Mesenteric fat pad (tissue), 1 donor: ENCODE measurements at places on chromosomes 6 and 20. TPM values are rescaled to one million over a fixed set of nuclear protein-coding genes. Genes with fewer than 3 reads are reported as not detected.

DNA sequence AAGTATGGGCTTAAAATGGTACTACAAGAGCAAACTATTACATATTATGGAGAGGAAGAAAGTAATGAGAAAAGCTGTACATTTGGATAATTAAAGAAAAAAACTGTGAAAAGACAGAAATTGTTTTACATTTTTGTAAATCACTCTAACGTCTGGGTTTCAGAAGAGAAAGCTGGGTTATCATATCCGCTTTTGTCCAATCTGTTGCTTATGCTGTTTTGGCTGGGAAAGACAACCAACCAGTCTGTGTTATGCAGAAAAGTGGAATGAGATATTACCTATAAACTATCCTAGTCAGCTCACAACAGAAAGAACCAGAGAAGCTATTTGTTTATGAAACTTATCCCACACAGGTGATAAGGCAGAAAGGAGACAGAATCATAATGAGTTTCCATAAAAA lies 32.4 kb downstream of the REV3L start:
- no peak for DNase-seq

DNA sequence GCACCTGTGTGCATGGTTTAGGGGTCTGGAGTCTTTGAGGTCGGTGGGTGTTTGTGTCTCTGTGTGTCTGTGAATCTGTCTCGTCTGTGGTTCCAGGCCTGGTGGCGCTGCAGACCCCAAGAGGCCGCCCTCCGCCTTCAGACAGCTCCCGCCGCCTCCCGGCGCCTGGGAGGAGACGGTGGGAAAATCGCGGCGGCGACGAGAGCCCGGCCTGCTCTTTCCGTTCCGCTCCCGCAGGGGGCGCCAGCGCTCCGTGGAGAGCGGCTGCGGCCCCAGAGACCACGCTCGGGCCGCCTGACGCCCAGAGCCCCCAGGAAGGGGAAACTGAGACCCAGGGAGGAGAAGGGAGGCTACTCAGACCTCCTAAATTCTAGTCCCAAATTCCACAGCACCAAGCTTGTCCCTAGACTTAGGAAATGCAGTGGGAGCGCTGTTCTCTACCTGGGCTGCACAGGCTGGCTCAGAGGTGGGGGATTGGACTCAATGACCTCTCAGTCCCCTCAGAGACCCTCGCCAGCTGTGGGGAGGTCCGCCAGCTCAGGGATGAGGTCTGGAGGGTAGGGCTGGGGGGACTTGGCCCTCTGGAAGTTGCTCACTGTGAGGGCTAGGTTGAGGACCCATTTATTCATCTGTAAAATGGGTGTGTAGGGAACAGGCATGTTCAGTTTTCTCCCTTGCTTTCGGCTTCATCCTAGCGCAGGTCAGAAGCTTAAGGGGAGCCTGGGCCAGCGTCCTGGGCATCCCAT lies 36.9 kb upstream of the BLCAP start:
- peak; percentile 89 for DNase-seq

DNA sequence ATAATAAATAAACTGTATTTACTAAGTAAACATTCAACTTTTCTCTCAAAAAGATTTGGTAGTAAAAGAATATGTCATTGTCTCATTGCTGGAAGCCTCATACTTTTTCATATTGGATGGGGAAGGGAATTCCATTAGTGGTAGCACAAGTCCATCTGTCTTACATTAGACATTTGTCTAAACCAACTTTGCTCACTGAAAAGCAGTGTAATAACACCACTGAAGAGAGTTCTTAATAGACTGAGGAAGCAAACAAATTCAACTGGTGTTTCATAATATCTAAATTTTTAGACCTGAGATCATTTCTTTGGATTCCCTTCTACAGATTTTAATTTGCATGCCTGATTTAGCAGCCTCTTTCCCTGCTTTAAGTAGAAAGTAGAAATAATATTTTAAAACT lies 62.7 kb downstream of the PLCB1 start:
- no peak for DNase-seq

DNA sequence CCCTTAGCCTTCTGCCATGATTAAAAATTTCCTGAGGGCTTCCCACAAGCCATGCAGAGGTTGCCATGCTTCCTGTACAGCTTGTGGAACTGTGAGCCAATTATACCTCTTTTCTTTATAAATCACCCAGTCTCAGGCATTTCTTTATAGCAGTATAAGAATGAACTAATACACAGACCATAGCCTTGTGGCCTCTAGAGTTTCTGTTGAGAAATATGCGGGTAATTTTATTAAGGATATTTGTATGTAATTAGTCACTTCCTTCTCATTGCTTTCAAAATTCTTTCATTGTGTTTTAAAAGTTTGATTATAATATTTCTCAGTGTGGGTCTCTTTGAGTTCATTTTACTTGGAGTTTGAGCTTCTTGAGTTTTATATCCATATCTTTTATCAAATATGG lies 484.9 kb downstream of the COL12A1 start:
- no peak for DNase-seq

DNA sequence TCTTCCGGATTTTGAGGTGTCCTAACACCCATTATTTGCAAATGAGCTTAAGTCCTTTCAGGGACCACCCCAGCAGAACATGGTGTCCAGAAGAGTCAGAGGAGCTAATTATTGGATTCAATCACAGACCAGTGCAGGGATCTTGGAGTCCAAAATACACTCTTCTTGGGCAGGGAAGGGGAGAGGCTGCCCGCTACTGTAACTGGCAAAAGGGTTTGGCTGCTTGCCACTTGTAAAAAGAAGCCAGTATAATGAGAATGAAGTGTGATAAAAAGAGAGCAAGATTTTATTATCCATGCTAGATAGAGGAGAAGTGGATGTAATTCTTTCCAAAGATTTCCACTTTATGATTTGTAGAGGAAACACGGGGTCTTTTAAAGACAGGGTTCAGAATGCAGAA lies 19.3 kb downstream of the SPINT3 start:
- no peak for DNase-seq

DNA sequence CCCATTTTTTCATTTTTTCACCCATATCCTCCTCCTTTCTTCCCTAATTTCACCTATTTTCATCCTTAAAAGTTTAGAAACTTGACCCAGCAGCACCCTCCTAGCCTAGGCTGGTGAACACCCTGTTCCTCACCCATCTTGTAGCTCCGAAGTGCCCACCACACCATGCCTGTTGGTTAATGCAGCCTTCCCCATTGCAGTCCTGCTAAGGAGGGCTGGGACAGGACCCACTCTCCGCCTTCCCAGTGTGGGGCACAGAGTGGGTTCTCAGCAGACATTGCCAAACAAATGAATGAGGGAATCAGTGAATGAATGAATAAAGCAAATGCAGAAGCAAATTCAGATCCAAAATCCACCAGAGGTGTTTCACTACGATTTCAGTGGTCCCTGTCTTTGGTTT lies 45.7 kb downstream of the CTCFL start:
- DNase-seq = peak; percentile 49

- no peak for DNase-seq
Measured at GRCh38 chr6:30211306-30211705, 1.9 kb downstream of the TRIM26 start.

- no peak for DNase-seq
Measured at GRCh38 chr6:153553627-153554026, 422.5 kb upstream of the RGS17 start.

DNA sequence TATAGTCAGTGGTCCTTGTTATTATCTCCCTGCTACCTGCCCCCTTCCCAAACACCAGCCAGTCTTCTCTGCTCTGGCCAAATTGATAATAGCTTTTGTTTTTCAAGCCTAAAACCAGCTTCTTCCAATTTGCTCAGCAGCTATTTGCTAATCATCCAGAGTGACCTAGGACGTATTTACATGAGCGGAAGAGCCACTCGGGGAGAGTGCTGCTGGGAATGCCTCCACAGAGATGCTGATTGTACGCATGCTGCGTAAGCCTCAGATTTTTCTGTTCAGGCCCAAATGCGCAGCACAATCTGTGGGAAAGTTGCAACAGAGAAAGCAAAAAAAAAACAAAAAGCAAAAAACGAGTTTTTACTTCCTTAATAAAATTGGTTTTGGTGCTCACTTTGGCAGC lies 24.4 kb upstream of the ID1 start:
- DNase-seq = no peak

DNA sequence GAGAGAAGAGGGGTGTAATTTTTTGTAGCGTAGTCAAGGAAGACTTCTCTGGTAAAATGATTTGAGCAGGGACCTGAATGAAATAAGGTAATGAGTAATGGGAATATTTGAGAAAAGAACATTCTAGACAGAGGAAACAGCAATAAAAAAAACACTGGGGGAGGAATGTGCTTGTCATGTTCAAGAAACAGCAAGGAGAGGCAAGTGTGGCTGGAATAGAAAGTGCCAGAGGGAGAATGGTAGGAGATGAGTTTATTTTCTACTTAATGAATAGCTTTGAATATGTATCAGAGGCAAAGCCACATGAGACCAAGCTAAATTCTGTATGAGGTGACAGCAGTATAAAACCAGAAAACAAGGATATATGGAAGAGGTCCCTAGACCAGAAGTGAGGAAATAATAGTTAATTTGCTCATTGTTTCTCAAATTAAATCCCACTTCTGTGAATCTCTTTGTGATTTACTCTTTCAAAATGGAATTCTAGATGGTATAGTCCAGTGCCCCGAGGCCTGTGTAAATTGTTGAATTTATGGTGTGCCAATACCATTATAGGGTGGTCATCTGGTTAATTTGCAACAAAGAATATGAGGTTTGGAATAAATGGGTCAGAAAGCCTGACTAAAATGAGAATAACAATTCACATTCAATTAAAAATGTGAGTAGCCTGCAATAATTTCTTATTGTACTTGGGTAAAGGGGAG lies 170.2 kb downstream of the CDKAL1 start:
- DNase-seq = no peak

- no peak for DNase-seq
Measured at GRCh38 chr6:166707045-166707444, 80.0 kb upstream of the RPS6KA2 start.

DNA sequence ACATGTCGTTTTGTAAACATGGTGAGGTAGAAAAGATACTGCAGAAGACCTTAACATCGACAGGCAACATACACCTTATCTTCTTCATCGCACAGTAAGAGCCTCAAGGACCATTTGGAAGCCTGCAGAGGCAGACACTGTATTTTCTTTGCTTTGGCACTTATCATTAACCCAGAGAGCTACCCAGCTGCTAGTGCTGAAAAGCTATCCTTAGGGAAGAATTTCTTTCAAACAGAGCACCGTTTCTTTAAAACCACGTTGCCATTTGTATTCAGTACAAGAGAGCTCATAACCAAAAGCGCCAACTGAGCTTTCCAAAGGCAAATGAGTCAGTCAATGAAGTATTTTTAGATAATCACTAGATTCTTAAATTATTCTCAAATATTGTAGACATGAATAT lies 306.6 kb downstream of the EPM2A start:
- no peak for DNase-seq

DNA sequence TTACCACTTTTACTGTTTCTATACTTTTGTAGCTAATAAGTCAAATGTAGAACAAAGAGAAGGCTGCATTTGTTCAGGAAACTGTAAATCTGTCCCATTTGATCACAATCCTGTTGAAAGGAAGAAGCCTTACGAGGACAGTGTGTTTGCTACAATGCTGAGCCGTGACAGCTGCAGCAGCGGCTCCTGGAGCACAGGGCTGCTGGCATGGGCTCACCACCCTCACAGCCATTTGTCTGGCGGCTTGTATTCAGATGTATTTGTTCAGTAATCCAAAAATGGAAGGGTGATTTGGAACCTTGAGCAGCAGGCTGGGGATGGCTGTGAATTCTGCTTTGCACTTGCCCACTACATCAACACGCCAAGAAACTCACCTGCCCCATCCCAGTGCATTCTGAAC lies 5.7 kb downstream of the TUBB2A start:
- DNase-seq = no peak

DNA sequence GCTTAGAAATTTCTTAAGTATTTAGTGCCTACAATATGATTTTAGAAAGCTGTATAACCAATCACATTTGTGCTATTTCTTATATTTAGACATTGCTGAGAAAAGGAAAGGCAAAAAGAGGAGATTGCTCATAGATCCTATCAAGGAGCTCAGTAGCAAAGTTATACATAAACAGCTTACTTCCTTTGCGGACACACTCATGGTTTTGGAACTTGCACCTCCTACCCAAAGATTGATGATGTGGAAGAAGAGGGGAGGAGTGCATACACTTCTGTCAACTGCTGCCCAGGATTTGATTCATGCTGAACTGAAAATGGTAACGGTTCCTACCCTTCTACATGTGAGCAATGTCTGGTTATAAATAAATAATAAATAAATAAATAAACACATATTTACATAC lies 16.7 kb downstream of the RAD21L1 start:
- no peak for DNase-seq

GRCh38 chr6:44608175-44608574 lies 220.7 kb downstream of the CDC5L start:
- peak; percentile 12 for DNase-seq

Gene GSTA2
- total RNA-seq = not detected

Gene AKAP12
- 223 TPM for total RNA-seq

Gene ATRN
- 32.5 TPM for total RNA-seq

Gene PRSS16
- total RNA-seq = 0.19 TPM

Gene MUC21
- not detected for total RNA-seq
